Left forelimb (tissue), 1 donor: ENCODE measurements at places on chromosomes 5 and 9.

GRCh38 chr9:135887585-135888050 lies 19.7 kb downstream of the CAMSAP1 start:
- no peak for DNase-seq

GRCh38 chr9:118271331-118271730 lies 567.1 kb downstream of the TLR4 start:
- no peak for DNase-seq

DNA sequence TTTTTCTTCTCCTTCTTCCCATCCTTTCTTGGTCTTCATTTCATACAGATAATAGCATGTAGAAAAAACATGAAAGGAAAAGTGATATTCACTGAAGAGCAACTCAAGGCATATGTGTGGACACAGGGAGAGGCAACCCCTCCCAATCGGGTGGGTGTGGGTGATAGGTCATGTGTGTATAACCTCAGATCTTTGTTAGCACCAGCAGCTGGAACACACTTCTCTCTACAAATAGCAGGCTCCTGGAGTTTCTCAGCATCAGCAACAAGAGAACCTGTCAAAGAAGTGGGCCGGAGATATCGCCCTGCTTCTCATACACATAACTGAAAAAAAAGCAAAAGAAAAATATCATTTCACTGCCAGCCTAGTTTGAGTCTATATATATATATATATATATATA lies 426.4 kb downstream of the DTWD2 start:
- no peak for DNase-seq

GRCh38 chr9:125476645-125477044 lies 215.0 kb downstream of the GAPVD1 start:
- DNase-seq: no peak
